ENCODE measurements at places on chromosomes 11 and 22. TPM values are rescaled to one million over a fixed set of nuclear protein-coding genes. Genes with fewer than 3 reads are reported as not detected.

OR8D1 gene
- total RNA-seq, result not detected

OR8D4 gene
- total RNA-seq, result not detected

OR6A2 gene
- not detected for total RNA-seq

PHOX2A gene
- not detected for total RNA-seq

- no peak for DNase-seq
These were observed 330.2 kb upstream of the B3GAT1 start for GRCh38 chr11:134742224-134742612.

GRCh38 chr22:50008151-50009040, 4.2 kb downstream of the IL17REL start:
- DNase-seq, result no peak

- DNase-seq, result no peak
These were observed 1045.8 kb upstream of the TENM4 start for GRCh38 chr11:80486678-80487077.

DNA sequence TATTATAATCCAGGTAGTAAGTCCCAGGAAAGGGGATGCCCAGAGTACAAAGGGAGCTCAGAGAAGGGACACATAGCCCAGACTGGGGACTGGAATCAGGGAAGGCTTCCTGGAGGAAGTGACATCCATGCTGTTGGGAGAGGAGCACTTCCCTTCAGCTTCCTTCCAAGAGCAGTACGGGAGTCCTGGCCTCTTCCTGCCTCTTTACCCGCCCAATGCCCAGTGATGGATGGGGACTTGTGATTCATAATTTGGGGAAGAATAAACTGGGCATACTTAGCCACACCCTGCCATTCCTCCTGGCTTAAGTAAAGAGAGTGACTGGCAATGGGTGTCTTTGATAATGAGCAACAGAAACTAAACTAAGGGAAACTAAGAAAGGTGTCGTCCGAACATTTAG, 11.5 kb downstream of the C11orf91 start:
- no peak for DNase-seq

DNA sequence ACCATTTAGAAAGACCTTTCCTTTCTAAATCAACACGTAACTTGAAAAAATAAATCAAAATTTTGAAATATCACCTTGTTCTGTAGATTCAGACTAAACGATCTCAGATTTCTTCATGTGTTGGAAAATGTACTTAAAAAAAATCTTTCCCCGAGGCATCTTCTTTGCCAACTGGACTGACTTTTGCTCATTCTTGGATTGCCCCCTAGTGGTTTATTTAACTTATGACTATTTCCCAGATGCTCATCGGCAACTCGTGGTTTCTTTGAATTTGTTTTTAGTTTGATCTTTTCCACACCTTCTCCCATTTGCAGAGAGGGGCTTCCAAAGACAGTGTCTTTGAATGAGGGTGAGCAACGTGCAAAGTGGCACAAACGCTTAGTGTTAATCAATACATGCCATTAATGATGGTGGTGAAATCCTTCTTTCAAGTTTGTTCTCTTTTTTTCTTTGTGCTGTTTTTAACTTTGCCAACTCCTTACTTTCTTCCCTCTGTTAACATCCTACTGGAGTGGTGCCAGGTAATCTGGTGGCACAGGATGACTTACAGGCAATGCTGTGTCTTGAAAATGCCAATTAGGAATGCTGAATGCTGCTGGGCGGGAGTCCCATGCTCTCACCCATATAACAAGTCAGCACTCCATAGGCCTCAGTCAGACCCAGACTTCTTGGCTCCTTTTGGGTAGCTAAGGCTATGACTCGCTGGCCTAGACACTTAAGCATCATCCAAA, 18.3 kb downstream of the PRSS23 start:
- DNase-seq, result no peak

DNA sequence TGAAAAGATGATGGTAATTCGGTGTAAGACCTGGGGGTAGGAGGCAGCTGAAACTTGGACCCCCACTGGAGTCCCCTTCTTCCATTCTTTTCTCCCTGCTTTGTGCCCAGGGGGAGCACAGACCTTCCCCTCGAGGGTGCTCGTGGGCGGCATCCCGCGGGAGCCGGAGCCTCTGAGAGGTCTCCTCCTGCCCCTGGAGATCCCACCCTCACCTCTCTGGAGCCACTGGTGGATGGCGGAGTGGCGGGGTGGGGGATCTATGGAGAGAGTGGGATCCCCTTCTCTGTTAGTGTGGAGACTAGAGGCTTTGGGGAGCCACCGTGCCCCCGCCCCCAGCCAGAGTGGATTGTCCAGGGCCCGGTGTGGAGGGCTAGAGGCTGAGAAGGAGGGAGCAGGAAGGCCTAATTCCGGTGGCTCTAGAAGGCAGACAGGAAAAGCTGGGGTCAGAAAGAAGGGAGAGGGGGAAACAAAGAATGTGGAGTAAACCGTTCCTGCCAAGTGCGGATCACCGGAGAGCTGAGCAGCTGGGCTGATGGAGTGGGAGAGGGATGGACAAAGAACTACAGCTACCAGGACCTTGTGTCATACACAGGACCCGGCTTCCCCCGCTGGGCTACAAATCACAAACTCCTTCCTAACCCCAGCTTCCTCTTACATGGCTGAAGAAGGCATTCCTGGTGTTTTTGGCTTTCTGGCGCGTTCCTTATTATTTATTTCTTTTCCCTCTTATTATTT, 41.9 kb downstream of the KCNJ1 start:
- no peak for DNase-seq

DNA sequence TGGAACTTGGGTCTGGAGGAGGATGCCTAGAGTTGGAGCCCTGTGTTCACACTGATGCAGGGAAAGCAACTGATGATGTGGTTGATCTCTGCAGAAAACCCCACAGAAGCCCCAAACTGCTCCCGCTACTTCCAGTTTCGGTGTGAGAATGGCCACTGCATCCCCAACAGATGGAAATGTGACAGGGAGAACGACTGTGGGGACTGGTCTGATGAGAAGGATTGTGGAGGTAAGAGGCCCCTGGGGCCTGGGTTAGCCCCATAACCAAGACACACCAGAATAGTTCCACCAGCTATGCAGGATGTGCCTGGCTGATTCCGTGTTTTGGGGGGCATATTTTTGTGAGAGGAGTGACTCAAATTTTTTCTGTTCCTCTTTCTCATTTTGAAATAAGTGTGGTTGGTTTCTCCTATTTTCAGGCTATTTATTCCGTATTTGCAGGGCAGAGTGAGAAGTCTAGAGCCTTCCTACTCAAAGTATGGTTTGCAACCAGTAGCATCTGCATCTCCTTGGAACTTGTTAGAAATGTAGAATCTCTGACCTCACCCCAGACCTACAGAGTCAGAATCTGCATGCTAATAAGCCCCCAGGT, 137.3 kb upstream of the SORL1-AS1 start:
- no peak for DNase-seq

DNA sequence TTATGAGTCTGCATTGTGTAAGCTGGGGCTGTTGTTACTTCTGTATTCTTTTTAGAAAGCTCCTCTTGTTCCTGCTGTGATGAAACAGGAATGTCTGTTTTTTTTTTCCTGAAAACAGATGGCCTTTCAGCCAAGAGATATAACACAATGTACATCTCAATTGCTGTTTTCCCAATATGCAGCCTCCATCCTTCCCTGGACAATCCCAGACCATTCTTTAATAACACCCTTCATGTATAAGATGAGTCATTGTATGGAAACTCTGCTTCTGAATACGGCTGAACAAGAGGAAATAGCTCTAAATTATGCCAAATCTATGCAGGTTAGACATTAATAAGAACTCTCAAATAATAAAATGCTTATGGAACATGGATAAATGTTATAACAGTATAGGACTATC, 60.2 kb upstream of the LRRC4C start:
- no peak for DNase-seq

DNA sequence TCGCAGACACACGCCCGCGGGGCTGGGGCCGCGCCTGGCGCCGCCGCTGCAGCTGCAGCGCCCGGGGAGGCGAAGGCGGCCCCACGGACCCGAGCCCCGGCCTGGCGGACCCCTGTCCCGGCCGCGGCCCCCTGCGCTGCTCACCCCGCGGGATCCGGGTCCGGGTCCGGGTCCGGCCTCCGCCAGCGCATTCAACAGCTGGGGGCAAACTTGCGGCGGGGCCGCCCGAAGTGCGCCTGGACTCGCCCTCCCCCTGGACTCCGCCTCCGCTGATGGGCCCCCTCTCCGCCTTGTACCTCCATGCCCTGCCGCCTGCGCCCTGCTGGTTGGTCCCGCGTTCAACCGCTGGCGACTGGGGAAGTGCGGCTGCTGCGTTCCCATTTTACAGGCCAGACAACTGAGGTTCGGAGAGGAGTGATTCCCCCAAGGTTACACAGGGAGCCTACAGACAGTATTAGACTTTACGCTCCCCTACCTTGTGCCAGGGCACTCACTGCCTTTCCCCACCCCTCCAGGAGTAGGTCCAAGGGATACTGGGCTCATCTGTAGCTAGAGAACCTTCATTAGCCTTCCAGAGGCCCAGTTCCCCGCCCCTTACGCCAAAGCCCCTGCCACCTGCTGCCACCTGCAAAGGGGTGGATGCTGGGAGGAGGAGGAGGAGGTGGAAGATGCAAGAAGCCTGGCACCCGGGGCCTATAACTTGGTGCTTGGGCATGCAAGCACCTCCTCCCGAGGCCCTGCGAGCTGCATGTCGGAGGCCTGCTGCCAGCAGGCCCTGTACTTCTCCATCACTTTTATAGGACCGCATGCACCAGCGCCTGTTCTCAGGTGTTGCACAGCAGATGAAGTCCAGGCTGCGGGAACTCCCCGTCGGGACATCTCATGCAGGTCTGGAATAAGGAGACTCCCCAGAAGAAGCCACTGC, 694 bp upstream of the ELFN2 start:
- DNase-seq, result peak; percentile 5

DNA sequence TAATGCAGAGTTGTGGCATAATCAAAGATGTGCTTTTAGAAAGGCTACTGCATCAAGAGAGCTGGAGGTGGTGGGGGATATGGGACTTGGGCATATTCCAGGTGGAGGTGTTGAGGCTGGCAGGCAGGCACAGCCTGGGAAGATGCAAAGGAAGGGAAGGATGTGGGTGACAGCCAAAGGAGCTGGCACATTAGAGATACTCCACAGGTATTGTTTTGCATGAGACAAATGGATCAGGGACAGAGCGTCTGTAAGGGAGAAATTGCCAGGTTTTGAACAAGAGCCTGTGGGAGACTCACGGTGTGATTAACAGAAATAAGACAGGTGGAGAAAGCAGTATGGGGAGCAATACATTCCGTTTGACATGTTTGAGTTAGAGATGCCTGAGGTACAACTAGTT, 263.7 kb downstream of the NELL1 start:
- no peak for DNase-seq

Measured in left ventricle myocardium superior (tissue), 1 donor.